LNCaP clone FGC (cell line): ENCODE measurements at places on chromosomes 6 and 20.

- no peak for DNase-seq
Observed at GRCh38 chr20:19361790-19362189, 149.3 kb downstream of the SLC24A3 start.

GRCh38 chr6:17820055-17820454, 113.3 kb upstream of the NUP153 start:
- no peak for DNase-seq

DNA sequence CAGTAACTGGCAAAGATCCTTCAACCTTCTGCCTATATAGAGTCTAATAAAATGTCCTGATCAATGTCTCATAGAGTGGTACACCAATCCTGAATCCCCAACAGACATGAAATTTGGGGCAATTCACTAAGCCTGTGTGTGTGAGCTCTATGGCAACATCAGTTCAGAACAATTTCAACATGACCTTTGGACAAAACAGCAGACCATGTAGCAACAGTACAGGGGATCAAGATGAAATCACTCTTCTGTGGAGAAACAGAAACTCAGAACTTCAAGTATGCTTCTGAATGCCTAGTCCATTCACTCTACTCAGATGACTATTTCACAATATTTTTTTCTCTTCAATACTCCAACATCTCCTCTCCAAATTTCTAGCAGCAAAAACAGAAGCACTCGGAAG, 49.1 kb upstream of the OPRM1 start:
- DNase-seq, result no peak

DNA sequence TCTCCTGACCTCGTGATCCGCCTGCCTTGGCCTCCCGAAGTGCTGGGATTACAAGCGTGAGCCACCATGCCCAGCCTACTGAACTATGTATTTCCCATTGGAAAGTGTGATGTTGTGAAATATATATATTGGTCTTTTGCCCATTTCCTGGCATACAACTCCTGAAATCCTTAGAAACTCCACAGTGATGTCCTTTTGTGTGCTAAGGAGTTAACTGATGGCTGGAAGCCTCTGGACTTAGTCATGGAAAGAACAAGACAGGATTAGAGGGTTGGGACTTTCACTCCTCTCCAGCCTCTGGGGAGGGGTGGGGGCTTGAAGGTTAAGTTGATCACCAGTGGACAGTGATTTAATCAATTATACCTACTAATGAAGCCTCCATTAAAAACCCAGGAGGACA, 7.1 kb downstream of the PANK2 start:
- no peak for DNase-seq

GRCh38 chr6:150738092-150738629, 127.3 kb upstream of the MTHFD1L start:
- DNase-seq, result no peak

- DNase-seq, result no peak
Observed at GRCh38 chr6:79280756-79281155, 46.3 kb upstream of the HMGN3 start.

DNA sequence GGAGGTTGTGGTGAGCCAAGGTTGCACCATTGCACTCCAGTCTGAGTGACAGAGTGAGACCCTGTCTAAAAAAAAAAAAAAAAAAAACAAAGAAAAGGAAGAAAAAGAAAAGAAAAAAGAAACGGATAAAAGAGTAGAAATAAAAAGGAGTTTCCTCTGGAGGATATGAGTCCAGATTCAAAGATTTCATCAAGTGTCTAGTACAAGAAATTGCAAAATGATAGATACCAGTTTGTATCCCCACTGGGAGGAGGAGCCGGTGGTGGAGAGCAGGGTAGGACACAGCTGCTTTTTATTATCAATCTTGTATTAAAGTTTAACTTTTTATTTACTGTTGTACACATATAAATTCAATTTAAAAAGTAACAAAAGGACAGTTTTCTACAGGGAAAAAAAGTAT, 113.9 kb downstream of the BMP7 start:
- no peak for DNase-seq

DNA sequence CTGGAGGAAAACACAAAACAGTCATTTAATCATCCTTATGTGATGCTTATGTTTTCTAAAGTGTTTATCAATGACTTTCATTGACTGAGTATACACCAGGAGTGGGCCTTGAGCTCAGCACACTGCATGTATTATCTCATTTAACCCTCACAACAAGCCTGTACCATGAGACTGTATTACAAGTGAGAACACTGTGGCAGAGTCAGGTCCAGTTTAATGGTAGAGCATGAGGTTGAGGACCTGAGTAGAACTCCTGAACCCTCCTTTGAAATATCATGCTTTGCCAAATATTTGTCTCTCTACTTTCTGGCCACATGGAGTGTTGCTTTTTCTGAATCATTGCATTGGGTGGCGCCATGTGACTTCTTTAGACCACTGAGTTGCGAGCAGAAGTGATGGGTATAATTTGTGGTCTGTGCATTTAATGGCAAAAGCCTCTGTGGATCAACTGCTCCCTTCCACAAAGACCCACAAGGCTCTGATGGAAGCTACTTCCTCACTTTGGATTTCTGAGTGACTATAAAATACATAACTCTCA, 65.0 kb upstream of the SIRPG start:
- DNase-seq, result no peak

- no peak for DNase-seq
Observed at GRCh38 chr6:15017261-15017660, 228.6 kb upstream of the JARID2 start.

DNA sequence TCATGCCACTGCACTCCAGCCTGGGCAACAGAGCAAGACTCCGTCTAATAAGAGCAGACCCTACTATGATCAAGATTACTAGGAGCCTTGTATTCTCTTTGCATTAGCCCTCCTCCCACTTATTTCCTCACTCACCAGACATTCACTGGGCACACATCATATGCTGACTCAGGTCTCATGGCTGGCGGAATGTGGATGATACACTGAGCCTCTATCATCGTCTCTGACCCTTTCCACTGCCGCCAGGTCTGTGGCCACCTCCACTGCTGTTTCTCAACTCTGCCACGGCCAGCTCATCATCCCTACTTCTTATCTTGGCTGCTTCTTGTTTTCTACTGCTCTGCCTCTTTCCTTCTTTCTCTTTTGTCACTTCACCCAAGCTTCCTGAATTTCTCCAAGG, 161.0 kb downstream of the BACH2 start:
- DNase-seq, result no peak

- DNase-seq, result no peak
Observed at GRCh38 chr6:4259391-4259790, 124.0 kb upstream of the ECI2 start.

DNA sequence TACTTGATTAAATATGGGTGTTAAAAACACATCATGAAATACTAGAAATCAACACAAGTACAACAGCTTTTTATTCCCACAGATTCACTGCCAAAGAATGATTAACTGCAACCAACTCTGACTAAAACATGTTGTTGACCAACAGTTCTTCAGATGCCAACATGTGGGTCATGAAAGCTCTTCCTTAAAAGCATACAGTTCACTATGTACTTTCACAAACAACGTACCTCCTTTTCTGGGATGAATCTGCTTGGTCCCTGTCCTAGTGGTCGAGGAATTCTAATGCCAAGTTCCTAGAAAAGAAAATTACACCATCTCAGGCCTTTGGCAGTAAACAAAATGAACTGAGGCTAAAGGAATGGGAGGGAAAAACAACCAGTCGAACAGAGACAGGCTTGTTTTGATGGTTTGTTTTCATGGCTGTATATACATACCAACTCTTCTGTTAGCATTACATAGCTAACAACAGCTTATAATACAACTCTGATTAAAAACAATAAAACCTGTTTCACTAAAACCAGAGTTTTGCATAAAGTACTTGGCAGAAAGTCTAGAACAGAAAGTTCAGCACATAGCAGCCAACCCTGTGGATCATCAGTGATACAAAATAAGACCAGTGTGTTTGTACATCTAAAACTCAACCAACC, 92.5 kb downstream of the SESN1 start:
- DNase-seq, result peak; percentile 80

DNA sequence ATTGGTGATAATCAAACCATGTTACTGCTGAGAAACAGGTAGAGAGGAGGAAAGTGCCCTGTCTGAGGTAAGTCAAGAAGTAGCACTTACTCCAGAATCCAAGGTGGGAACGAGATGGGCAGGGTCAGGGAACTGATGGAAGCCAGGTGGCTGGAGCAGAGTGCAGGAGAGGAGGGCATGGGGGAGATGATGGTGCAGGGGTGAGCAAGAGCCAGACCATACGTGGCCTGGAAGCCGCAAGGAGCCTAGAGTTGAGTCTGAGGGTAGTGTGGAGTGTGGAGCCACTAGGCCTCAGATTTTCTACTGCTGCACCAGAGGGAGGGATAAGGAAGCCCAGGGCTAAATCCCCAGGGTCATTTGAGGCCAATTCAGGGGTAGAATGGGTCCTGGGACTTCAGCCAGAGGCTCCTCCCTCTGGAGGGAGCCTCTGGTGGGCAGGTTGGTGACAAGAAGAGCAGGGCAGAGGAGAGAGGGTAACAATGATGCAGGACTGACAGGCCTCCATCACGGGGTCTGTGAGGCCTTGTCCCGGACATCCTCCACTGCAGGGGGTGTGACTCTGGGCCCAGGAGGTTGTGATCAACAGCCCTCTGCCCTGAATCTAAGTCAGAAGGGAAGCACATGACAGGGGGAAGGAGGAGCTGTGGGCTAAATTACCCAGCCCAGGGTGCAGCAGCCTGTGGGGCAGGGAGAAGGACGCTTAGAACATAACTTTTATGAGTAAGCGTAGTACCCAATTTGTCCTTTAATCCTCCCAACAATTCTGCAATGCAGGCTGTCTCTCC, 28.7 kb downstream of the COX4I2 start:
- no peak for DNase-seq

GRCh38 chr20:39259010-39259803, 297.1 kb downstream of the DHX35 start:
- DNase-seq, result peak; percentile 35

- no peak for DNase-seq
Observed at GRCh38 chr6:20169119-20169557, 43.1 kb downstream of the MBOAT1 start.

DNA sequence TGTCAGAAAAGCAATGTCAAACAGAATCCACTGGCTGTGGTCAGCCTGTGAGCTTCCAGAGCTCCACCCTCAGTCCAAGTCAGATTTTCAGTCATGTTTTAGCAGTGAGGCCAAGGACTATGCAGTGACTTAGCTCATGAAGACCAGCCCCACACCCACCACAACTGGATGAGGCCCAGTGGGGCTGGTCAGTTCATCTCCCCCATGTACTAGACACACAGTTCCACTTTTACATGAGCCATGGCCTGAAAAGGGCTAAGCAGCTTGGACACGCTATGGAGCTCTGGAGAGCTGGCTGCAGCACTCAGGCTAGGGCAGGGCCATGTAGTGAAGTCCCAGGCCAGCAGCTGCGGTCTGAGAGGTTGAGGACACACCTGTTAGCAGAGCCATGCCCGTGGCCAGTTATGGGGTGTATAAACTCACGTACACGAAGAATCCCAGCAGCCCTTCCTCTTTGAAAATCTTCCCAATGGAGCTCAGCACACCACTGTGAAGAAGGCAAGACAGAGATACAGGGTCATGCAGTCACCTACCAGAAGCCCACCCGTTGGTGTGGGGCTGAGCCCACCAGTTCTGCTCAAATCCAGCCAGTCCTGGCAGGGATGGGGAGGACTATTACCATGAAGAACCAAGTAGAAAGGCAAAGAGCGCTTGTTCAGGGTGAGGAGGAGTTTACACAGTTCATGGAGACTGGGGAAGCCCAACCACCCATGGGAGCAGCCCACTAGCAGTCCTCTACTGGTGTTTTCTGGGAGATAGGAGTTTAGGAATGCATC, 10.6 kb downstream of the MTCH1 start:
- DNase-seq, result no peak

DNA sequence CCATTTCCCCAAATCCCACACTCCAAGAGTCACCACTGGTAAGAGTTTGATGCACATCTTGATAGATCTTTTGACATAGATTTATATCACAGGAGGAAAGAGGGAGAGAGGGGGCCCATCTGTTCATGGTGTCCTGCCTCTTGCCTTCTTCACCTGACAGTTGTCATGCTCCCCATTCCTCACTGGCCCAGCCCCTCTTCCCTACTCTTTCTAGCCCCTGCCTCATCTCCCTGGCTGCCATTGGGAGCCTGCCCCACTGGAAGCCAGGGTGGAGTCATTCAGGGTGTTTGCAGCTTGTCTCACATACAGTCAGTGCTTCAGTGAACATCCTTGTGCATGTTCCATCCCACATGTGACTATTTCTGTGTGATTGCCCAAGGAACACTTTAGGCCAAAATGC, 27.6 kb downstream of the SIRPA start:
- no peak for DNase-seq

DNA sequence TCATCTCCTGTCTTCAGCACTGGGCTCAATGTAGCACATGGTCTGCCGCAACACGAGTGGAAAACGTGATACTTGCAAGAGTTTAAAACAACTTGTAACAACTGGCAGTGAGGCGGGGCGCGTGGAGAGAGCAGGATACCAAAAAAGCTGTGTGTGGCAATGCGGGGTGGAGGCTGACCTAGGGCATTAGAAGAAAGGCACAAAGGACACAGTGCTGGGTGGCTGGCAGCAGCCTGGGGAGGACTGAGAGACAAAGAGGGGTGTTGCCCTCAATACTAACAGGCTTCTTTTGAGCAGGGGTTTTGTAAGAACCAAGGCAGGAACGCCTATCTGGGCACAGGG, 1.5 kb upstream of the GFOD1 start:
- DNase-seq, result no peak

- no peak for DNase-seq
Observed at GRCh38 chr6:29665942-29666825, 9.3 kb downstream of the MOG start.

DNA sequence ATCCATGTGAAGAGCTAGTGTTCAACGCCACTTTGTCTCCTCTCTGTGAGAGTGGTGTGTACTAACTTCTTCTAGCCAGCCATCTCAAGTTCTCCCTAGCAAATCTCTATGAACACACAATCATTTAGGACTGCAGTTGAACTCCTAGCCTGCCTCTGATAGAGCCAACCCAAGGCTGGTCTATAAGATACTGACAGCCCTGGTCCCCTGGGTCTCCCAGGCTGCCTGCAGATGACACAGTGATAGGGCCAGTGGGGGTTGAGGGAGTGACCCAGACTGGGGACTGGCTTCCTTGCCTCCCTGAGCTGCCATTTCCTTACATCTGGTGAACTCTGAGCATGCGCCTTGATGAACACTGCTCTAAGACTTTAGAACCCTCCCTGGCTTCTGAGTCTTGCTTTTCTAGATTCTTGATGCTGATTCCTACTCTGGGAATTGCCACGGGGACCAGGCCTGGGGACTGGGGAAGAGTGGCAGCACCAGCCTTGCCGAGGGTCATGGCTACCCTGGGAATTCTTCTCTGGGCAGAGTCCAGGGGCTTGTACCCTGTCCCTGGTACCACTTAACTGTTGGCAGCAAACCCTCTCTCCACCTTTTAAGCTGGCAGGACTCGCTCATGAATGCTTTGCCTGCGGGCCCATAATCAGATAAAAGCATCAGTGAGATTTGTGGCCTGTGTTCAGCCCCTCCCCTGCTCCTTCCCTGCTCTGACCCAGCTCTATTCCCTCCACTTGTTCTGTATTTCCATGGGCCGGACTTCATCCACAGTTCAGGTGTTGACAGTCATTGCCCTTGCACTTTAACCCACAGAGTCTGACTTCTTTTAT, 130.8 kb upstream of the CHD6 start:
- no peak for DNase-seq

GRCh38 chr6:3414327-3415081, 42.3 kb downstream of the SLC22A23 start:
- no peak for DNase-seq
